Tracheal epithelial cell (primary cell): ENCODE measurements at places on chromosomes 2 and 18. TPM values are rescaled to one million over a fixed set of nuclear protein-coding genes. Genes with fewer than 3 reads are reported as not detected.

NGEF gene
- 0.21 and 0.96 TPM in 2 replicates for total RNA-seq

SRD5A2 gene
- total RNA-seq: not detected in 2 replicates

GREB1L gene
- 2.1 and 2.7 TPM in 2 replicates for total RNA-seq

LRP1B gene
- under 0.01 TPM in 1 of 2 replicates, not detected in the other for total RNA-seq

UGT1A5 gene
- total RNA-seq: 0.24 TPM in 1 of 2 replicates, not detected in the other

G6PC2 gene
- not detected in 2 replicates for total RNA-seq

GNLY gene
- not detected in 2 replicates for total RNA-seq

TMEM178A gene
- 0.43 TPM in 1 of 2 replicates, not detected in the other for total RNA-seq

VIT gene
- total RNA-seq: not detected in 2 replicates

RGPD3 gene
- 0.21 and 0.24 TPM in 2 replicates for total RNA-seq

SPATA3 gene
- not detected in 2 replicates for total RNA-seq

CD28 gene
- not detected in 2 replicates for total RNA-seq

CRYGC gene
- not detected in 2 replicates for total RNA-seq

CD8B2 gene
- total RNA-seq: not detected in 2 replicates
